Left renal cortex interstitium (tissue), 4 donors: ENCODE measurements at places on chromosomes 1 and 21. TPM values are rescaled to one million over a fixed set of nuclear protein-coding genes. Genes with fewer than 3 reads are reported as not detected.

GRCh38 chr1:192201303-192201702 is 43.0 kb downstream of the RGS18 start:
- DNase-seq: no peak

The BARHL2 gene
- not detected for polyA plus RNA-seq

DNA sequence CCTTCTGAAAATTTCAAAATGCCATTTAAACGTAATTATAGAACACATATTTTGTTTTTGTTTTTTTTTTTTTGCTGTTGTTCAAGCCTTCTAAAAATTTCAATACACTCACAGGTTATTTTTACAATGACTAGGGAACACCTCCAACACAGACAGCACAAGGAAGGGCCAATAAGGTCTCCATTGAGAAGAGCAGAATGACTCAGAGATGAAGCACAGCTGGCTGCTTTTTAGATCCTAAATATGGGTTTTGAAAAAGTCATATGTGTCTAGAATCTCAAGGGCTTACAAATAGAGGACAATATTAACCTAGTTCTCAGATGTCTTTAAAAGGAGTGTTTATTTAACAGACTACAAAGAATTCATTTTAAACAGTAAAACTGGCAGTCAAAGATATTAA is 104.6 kb downstream of the NEGR1 start:
- no peak for DNase-seq

DNA sequence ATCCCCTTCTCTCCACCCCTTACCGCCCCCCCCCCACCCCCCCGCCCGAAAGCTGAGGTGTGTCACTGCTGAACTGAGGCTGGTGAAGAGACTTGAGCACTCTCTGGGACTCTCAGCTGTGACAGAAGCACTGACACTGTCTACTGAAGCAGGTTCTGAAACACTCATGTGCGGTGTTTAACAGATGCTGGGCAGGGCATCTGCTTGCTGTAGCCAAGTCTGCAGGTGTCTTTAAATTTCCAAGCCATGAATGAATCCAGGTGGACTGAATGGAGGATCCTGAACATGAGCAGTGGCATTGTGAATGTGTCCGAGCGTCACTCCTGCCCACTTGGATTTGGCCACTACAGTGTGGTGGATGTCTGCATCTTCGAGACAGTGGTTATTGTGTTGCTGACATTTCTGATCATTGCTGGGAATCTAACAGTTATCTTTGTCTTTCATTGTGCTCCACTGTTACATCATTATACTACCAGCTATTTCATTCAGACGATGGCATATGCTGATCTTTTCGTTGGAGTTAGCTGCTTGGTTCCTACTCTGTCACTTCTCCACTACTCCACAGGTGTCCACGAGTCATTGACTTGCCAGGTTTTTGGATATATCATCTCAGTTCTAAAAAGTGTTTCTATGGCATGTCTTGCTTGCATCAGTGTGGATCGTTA is at the start of gene GPR52:
GPR52 (plus strand) TSS at position 99 of the 665 bp plus-strand sequence; CDS start at position 247, 148 bp downstream.
- DNase-seq: no peak

The GUCA2B gene
- polyA plus RNA-seq: not detected

DNA sequence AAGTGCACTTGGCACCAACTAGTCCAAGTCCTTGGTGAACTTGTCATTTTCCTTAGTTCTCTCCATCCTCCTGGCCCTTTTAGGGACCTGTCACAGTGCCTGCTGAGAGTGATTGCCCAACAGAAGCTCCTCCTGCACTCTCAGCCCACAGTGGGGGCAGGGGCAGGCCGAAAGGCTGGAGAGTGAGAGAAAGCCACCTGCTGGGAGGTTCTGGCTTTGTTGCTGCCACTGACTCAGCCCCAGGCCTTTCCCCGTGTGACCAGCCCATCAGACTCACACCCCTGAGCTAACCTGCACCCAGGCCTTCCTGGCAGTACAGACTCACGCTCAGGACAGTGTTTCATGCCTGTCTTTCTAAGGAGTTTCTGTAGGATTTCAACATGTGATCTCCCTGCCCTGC is 17.1 kb upstream of the PROK1 start:
- no peak for DNase-seq

The LEMD1 gene
- polyA plus RNA-seq: 2.6 TPM

The WARS2 gene
- polyA plus RNA-seq: 18.3 TPM

DNA sequence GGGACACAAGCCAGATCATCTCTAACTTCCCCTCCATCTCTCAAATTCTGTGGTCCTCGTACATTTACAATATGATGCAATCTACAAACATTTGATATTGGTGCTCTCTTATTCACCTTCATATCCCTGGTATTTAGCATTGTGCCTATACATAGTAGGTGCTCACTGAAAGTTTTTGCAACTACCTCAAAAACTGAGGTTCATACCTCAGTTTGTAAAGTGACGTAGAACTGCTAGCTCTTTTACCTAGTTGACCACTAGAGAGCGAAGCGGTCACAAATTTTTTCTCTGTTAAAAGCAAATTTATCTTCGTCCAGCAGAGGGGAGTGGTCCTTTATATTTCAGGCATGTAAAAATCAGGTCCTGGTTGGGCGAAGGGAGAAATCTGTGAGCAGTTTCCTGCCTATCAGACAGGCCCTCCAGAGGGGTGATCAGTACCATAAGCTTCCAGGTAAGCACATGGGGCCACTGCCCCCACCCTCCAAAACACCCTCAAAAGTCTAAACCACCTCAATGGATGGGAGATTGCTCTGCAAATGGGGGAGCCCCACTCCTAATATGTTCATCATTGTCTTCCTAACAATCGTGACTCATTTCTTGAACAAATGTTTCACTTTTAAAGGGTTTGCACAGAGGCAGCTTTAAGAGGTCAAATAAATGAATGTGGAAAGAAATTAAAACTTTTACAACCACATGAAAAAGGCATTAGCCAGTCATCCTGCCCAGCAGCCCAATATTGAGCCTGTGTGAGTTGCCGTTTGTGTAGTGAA is 10.6 kb upstream of the HLCS start:
- DNase-seq: peak; percentile 68

- no peak for DNase-seq
Measured at GRCh38 chr1:87370544-87370943, 41.9 kb downstream of the LMO4 start.

The LCE2A gene
- polyA plus RNA-seq: not detected

GRCh38 chr1:37922767-37923550 is 23.9 kb downstream of the INPP5B start:
- DNase-seq: no peak

DNA sequence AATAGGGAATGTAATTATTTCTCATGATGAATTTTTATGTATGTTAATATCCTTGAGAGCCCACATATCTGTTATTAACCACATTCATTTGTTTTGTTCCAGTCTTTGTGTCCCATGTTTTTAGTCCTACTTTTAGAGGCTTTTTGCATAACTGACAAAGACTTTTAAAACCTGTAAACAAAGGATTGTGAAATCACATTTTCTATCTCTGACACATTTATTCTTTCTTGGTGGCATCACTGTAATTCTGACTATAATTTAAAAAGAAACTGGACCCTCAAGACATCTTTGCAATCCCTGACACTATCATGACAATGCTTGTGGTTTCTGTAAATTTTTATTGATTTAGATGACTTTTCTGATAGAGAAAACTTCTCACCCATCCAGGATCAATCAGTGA is 313.1 kb downstream of the SIPA1L2 start:
- DNase-seq: no peak

The CLCA4 gene
- not detected for polyA plus RNA-seq

GRCh38 chr21:39664586-39664985 is 51.8 kb downstream of the B3GALT5 start:
- DNase-seq: no peak

DNA sequence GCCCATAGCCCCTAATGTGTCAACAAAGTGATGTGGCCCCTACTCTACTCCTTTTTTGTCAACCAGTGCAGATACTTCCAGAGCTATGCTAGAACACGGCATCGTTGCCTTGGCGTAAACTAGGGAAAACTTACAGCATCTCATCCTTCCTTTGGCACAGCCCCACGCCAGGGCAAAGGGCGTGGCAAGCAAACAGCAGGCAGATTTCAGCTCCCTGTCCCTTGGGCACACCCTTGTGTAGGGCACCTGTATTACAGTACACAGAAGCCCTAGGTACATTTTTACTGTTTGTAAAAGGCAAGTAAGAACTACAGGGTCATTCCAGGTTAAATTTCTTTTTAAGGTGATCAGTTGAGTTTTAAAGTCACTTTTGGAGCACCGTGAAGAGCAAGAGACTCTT is 29.3 kb downstream of the PRDX6 start:
- DNase-seq: no peak

DNA sequence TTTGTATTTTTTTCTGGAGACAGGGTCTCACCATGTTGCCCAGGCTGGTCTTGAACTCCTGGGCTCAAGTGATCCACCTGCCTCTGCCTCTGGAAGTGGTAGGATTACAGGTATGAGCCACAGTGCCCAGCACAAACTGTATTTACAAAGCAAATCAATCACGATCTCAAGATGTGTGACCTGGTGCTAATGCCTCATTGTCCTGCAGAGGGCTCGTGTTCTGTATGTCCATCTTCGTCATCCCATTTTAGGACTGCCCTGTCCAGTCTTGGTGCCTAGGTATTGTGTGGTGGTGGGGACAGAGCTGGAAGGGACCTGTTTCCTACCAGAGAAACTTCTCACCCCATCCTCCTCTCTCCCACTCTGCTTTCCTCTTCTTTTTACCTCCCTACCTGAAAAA is 20.2 kb downstream of the PROK1 start:
- DNase-seq: no peak

DNA sequence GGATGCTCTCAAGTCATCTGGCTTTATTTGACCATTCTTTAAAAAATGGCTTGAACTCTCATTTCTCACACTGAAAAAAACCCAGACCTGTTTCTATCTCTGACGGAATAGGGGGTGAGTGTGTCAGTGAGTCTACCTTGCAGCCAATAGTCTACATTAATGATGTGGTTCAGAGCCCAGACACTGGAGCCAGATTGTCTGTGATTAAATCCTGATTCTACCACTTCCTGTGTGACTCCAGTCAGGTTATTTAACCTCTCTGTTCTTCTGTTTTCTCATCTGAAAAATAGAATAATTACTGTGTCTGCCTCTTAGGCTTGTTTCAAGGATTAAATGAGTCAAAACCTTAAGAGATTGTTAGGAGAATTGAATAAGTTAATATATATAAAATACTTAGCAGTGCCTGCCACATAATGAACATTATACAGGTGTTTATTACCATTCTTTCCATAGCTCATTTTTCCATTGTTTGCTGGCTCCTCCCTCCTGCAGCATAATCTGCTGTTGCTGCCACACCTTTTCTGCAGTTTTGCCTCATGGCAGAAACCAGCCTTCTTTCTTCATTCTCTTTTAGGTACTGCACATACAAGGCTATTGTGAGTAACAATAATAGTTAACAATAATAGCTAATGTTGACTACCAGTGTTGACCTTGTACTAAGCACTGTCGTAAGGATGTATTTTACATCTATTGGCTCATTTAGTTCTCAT is 157.6 kb upstream of the IVNS1ABP start:
- DNase-seq: no peak

- DNase-seq: no peak
Measured at GRCh38 chr1:61320575-61320974, 238.2 kb downstream of the NFIA start.

The LINGO4 gene
- not detected for polyA plus RNA-seq

The AVPR1B gene
- polyA plus RNA-seq: 0.76 TPM

The NR5A2 gene
- 1.8 TPM for polyA plus RNA-seq

GRCh38 chr1:34127006-34128000 is 37.7 kb downstream of the CSMD2 start:
- no peak for DNase-seq

- DNase-seq: no peak
Measured at GRCh38 chr1:242673652-242674051, 149.2 kb upstream of the PLD5 start.

The FCRLB gene
- polyA plus RNA-seq: 4.8 TPM

GRCh38 chr1:231248778-231249177 is 7.8 kb downstream of the GNPAT start:
- DNase-seq: no peak

GRCh38 chr21:38834725-38835124 is 29.0 kb downstream of the ETS2 start:
- DNase-seq: no peak

GRCh38 chr1:221164951-221165838 is 286.0 kb downstream of the HLX start:
- no peak for DNase-seq

- no peak for DNase-seq
Measured at GRCh38 chr1:7375781-7376660, 395.1 kb upstream of the VAMP3 start.

The LRRC7 gene
- 4.3 TPM for polyA plus RNA-seq
